ENCODE measurements at places on chromosomes 11 and 22.

- DNase-seq, result no peak
Measured at GRCh38 chr22:40449676-40450035, 79.3 kb downstream of the SGSM3 start.

GRCh38 chr11:23725752-23726151 is 771.1 kb upstream of the LUZP2 start:
- DNase-seq, result no peak

GRCh38 chr11:44445500-44446365 is 119.7 kb upstream of the CD82 start:
- DNase-seq, result no peak

DNA sequence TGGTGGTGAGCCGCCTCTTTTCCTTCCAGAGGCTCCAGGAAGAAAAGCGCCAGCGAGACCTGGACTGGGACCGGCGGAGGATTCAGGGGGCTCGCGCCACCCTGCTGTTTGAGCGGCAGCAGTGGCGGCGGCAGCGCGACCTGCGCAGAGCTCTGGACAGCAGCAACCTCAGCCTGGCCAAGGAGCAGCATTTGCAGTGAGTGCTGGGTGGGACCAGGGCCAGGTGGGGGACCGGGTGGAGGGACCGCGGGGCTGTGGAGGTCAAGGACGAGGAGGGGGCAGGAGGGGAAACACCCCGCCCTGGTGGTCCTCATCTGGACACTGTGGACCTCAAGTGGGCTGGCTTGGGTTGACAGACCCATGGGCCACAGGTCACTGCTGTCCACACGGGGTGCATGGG is 17.4 kb downstream of the RIBC2 start:
- no peak for DNase-seq

GRCh38 chr11:12642806-12643428 is 31.3 kb upstream of the TEAD1 start:
- DNase-seq, result no peak

DNA sequence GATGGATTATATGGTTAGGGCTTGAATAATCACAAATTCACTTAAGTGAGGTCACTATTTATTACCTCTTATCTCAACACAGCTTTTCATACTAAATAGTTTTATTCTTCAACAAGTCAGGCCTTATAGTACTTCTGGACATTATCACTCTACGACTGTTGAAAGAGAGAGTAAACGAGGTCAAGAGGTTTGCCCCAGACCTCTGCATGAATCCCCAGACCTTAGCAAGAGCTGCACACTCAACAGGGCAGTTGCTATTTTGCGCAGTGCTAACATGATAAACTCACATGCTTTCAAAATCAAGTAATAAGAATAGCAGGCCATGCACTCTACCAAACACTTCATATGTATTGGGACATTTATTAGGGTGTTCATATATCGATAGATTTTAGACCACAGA is 60.5 kb downstream of the DDI1 start:
- no peak for DNase-seq

DNA sequence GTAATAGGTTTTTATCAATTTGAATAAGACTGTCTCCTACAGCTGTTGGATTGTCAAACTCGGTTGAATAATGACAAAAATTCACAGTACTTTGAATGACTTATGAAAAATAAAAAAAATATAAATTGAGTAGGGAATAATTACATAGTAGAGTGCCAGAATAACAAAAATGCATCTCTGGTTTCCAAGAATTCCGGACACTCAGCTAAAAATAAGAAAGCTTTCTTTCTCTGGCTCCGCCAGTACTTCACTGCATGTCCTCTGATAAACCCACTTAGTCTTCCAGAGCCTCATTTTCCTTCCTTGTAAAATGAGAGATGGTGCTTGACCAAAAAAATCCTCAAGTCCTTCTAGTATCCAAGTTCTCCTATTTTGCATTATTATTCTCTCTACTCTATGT is 374.6 kb upstream of the LUZP2 start:
- no peak for DNase-seq

DNA sequence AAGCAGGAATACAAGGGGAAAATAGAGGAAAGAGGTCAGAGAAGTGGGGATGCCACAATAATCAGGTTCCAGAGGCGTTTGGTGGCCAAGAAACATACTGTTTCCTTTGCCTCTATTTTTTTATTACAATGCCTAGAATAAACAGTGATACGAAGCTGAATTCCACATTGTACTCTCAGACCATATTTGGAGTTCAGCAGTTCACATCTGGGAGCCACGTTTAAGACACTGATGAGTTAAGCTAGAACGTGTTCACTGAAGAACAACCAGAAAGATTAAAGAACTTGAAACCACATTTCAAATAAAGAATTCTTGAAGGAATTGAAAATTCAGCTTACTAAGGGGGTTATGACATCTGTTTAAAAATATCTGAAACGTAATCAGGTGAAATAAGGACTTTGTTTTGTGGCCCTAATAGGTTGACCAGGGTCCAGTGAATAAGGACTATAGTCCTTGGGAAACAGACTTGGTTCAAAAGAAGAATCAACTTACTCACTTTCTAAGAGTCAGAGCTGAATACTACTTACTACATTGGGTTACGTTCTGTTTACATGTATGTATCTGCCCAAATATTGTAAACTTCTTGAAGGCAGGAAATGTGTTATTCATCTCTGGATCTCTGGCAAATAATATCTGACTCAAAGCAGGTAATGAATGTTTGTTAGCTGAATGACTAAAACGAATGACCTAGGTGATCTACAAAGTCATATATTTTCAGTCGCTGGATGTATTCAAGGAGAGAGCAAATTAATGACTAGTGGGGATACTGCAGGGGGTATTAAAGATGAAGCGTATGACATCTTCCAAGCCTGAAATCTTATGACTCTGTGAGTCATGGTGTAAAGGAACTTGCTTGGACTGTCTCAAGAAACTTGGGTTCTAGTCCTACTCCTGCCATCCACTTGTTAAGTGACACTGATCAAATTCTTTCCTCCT is 247.0 kb upstream of the NARS2 start:
- DNase-seq, result no peak

- no peak for DNase-seq
Measured at GRCh38 chr22:23837911-23838680, 710 bp downstream of the DERL3 start.

- no peak for DNase-seq
Measured at GRCh38 chr11:65067446-65067845, 9.1 kb upstream of the NAALADL1 start.

- DNase-seq, result no peak
Measured at GRCh38 chr11:63870351-63871140, 31.6 kb downstream of the MARK2 start.

DNA sequence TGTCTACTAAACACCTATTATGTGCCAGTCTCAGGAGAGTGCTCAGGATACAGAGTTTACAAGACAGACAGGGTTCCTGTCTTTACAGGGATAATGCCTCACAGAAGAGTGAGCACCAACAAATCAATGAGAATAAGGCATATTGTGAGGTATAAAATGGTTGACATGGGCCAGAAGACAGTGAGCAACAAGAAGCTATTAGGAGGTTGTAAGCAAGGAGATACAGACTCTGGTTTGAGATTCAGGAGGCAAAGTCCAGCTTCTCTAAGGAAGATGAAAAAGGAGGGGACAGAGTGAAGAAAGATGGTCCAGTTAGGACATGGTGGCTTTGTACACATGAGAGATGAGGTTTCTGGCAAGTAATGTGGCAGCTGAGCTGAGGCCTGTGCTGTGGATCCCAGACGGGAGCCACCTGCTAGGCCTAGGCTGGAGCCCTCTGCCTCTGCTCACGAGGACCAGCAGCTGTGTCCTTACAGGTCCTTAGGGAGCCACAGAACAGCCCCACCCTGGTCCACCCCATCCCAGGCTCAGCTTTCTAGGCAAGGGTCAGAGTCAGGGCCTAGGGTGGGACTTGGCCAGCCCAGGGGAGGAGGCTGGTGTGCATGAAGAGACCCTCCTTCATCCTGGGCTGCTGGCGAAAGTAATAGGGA is 110.5 kb downstream of the ZNF280B start:
- no peak for DNase-seq

- DNase-seq, result no peak
Measured at GRCh38 chr11:72081184-72081644, 564 bp downstream of the LRRC51 start.

DNA sequence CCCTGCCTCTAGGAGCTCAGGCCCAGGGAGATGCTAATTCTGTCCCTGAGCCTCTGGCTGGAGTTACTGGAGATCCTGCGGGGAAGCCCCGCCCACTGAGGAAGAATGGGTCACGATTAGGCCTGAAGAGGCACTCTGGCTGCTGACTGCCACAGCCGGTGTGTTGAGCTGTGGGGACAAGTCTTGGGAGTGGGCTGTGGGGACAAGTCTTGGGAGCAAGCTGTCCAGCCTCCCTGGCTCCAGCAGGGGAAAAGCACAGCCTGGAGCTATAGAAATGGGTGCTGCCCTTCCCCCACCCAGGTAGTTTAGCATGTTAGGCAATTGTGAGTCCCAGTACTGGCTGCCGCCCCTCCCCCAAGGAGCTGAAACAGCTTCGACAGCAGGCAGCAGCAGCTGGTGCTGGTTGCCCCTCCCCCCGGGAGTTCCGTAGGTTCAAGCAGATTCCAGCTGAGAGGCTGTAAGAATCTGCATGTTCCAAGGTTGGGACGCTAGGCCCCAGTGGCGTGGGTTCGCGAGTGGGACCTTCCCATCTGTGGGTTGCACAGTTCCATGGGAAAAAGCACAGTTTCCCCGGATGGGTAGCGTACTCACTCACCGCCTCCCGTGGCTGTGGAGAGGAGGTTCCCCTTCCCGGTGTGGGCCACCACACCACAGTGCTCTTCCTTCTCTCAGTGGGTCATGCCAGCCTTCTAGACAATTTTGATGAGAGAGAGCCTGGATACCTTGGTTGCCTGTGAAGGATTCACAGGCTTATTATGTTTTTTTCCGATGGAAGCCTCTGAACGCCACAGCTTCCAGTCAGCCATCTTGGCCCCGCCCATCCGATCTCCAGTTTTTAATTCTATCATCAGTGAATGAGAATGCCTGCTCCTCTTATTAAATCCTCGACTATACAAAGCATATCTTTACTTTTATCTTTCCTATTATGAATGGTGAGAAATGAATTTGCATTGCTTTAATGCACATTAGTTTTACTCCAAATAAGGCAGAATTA is 61.5 kb downstream of the MSANTD4 start:
- peak; percentile 82 for DNase-seq

DNA sequence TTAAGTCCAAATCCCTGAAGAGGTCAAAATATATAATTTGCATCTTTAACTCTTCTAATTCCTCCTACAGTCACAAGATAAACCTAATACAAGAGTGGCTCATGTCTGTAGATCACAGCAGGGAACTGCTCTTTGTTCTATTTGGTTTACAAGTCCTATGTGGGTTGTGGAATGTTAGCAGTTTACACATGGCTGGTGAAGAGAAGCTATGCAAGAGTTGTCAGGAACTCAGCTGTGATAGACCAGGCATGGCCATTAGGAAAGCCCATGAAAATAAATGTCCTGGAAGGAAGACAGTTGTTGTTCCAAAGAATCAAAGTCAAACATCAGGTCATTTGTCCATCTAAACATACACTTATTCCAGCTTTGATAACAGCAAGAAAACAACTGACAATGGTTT is 312.4 kb upstream of the PITPNB start:
- no peak for DNase-seq

DNA sequence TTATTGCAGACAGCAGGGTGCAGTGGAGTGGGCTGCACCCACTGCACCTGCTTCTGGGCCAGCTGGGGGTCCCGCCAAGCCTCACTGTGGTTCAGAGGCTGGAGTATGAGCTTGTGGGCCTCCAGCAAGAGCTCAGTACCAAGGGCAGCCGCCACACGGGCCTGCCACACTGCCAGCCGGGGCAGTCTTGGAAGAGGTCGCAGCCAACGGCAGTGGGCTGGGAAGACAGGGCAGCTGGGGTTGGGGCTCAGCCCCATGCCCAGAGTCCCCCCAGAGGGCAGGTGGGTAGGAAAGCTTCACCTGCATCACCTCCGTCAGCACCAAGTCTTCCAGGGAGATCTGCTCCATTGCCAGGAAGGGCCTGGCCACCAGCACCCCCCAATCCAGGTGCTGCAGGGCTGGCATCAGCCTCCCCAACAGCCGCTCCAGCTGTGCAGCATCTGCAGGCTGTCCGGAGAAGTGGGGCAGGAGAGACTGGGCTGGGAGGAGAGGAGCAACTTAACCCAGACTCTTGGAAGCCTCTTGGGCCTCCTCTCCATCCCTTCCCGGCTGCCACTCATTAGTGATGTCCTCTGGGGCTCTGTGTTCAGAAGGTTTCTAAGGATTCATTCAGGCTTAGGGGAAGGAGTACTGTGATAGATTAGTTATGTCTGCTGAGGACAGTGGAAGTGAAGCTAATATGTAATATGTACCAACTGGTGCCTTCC is 1.1 kb upstream of the GSTT4 start:
- no peak for DNase-seq

GRCh38 chr11:83012168-83013067 is 59.3 kb downstream of the RAB30 start:
- DNase-seq, result no peak

GRCh38 chr11:48001438-48002021 is 21.2 kb downstream of the PTPRJ start:
- DNase-seq, result peak; percentile 13

- no peak for DNase-seq
Measured at GRCh38 chr11:124950601-124951330, 3.2 kb upstream of the CCDC15 start.

- no peak for DNase-seq
Measured at GRCh38 chr11:119583585-119583984, 145.4 kb downstream of the NECTIN1 start.

GRCh38 chr11:64998690-64999431 is 2.1 kb upstream of the BATF2 start:
- no peak for DNase-seq

GRCh38 chr11:2096919-2097301 is 42.3 kb downstream of the IGF2 start:
- no peak for DNase-seq

DNA sequence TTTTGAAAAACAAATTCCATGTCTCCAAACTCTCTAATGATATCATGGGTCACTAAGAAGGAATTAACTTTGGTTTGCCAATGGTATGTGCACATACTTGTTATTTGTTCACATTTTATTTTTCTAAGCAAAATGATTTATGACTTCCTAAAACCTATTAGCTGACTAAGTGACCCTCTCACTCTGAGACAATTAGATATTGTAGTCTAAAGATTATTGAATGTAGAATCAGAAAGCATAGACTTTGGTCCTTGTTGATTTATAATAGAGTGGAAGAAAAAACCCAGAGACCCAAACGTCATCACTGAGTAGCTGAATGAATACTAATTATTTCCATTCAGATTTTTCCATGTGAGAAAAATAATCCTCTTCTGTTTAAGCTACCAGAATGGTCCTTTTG is 243.5 kb upstream of the ANO3 start:
- no peak for DNase-seq

DNA sequence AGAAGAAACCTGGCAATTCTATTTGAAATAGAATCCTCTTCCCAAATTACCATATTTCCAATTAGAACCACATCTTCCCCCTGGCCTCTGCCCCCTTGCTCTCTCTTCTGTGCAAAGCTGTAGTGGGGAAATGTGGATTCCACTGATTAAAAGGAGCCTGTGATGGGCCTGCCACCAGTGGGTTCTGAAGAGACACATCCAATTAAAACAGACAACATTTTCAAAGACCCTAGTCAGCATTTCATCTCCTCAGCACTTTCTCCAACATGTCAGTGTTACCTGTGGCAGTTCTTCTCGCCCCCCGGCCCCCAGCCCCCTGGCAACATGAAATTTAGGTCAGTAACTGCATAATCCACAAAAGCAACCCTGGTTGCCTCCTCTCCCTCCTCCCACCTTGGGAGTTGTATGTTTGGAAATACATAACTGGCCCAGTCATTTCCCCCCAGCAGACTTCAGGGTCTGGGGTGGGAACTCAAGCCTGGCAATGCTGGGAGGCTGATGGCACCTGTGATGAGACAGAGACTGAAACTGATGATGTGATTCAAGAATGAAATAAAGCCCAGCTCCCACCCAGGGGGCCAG is 99.9 kb upstream of the AMOTL1 start:
- no peak for DNase-seq

- no peak for DNase-seq
Measured at GRCh38 chr22:19678949-19679521, 35.3 kb upstream of the SEPTIN5 start.
